ENCODE measurements at places on chromosomes 7 and 10.
A peak's percentile ranks its signal among the peaks of the same experiment; 100 is the strongest.

DNA sequence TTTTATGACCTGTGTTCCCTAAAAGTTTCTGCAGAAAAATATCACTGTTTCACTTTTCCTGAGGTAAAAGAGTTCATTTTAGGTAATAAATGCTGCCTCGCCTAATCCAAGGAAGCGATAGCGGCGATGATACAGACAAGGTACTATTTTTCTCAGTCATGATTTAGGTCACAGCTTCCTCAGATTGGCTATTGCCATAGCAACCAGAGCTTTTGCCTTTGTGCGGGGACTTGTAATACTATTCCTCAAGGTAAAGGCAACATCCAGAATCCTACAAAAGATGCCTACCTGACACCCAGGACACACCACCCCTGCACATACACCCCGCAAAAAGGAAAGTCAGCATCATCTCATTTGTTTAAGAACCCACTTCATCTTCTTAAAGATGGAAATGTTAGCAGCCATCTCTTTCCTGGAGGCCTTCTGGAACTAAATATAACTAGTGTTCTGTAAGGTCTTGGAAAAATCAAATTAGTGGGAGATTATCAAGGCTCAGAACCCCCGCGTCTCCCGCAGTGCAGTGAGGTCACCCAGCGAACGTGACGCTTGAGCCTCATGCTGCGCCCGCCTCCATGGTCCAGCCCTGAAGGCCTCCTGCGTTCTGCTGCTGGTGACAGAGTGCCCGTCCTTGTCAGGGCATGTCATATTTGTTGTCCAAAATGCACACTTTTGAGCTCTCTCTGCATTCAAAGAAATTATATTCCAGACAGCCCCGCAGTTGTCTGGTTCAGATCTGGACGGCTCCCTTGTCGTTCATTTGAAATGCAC is 402.0 kb upstream of the RNF32 start:
- DNase-seq = no peak

- DNase-seq = no peak
Observed at GRCh38 chr10:4257939-4258465, 473.0 kb upstream of the KLF6 start.

- no peak for DNase-seq
Observed at GRCh38 chr7:88042157-88042556, 108.1 kb downstream of the ADAM22 start.

GRCh38 chr7:4739528-4739992 is 35.9 kb upstream of the AP5Z1 start:
- DNase-seq = peak; percentile 63

DNA sequence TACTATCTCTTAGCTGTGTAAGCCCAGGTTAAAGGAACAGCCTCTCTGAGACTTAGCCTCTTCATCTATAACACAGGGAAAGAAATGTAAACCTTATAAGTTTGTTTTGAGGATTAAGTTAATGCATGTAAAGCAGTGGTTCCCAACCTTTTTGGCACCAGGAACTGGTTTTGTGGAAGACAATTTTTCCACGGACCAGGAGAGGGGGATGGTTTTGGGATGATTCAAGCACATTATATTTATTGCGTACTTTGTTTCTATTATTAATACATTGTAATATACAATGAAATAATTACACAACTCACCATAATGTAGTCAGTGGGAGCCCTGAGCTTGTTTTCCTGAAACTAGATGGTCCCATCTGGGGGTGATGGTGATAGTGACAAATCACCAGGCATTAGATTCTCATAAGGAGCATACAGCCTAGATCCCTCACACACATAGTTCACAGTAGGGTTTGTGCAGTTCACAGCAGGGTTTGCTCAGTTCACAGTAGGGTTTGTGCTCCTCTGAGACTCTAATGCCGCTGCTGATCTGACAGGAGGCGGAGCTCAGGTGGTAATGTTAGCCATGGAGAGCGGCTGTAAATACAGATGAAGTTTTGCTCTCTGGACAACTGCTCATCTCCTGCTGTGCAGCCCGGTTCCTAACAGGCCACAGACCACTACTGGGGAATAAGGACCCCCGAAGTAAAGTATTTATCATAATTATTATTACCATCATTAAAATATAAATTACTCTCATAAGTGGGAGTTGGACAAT is 41.3 kb upstream of the ANK3 start:
- no peak for DNase-seq

DNA sequence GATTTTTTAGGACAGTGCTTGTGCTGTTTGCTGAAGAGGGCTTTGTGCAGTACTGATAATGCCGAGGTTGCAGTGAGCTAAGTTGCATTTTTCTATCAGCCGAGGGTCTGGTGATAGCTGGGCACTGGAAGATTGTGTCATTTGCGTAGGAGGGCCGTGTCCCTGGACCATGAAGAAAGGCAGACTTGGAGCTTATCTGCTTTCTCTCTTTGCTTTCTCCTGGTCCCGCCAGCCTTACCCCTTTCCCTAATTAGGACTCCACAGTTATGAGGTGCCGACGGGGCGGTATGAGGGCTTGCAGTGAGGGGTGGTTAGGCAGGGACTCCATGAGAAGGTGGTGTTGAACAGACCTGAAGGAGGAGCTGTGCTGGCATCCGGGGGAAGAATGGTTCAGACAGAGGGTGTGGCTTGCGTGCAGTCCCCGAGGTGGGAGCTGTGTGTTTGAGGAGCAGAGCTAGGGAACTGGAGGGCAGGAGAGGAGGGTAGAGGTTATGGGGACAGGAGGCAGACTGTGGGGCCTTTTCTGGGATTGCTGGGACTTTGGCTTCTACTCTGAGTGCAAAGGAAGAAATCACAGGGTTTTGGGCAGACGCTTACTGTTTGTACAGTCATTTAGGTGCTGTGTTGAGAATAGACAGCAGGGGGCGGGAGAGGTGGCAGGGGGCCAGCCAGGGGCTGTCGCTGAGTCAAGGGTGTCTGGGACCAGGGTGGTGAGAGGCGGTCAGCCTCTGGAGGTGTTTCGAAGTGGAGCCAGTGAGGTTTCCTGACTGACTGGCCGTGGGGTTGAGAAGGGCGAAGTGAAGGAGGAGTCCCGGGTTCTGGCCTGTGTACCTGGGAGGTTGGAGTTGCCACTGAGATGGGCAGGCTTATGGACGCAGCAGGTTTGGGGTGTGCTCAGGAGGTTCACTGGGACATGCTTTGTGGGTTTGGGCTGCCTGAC is 43.4 kb downstream of the PRF1 start:
- peak; percentile 28 for DNase-seq

- DNase-seq = peak; percentile 63
Observed at GRCh38 chr7:99837649-99838361, 10.0 kb downstream of the CYP3A43 start.

DNA sequence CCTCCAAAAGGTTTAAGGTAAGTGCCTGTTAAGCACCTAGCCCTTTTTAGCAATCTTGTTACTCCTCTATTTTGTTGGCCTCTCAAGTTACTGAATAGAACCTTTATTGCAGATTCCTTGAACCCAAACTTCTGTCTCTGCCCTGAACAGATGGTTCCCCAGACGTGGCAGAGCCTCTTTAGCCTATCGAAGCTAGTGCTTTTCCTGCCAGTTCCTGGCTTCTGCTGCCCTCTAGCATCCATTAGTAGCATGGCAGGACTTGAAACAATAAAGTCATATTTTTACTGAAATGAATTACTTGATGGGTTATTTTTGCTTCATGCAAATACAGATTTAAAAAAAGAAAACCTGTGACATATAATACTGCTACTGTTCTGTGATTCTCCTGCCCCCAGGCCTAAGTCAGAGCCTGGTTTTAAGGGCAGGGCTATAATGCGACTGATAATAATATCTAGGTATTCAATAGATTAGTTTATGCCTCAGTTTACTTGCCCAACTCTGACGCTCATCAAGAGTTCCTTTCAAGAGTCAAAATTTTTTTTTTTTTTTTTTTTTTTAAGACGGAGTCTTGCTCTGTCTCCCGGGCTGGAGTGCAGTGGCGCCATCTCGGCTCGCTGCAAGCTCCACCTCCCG is 84.3 kb upstream of the PHF14 start:
- DNase-seq = peak; percentile 59

GRCh38 chr10:82821043-82821442 is 946.0 kb downstream of the NRG3 start:
- no peak for DNase-seq

DNA sequence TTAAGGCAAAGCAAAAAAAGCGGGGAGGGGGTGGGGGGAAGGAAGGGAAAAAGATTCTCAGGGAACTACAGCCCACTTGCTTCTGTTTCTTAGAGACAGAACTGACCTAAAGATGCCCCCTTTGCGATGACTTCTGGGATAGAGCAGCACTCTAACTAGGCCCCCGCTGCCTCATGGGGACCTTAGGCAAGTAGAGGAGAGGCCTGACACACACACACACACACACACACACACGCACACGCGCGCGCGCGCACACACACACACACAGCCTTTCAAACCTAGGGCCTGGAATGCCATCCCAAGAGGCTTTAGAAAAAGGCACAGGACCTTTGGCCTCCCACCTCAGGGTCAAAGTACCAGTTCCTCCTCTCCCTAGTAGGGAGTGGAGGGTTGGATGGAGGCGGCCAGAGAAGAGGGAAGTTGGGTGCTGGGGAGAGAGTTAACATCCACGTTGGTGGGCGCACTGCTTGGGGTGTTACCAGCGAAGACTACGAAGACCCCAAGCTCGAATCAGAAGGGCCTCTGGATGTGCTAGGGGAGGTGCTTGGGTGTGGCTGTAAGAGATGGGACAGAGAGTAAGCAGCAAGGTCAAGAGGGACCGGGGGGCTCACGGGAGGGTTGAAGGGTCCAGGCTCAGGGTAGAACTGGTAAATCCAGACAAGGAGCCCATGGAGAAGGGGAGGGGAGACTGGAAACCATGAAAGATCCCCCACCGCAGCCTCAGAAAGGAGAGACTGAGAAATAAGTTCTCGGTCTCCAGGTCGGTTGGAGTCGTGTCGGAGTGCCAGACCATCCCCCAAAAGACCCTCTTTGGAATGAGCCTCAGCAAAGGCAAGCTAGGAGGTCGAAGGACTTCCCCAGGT is 1.2 kb upstream of the COL1A2 start:
- no peak for DNase-seq

DNA sequence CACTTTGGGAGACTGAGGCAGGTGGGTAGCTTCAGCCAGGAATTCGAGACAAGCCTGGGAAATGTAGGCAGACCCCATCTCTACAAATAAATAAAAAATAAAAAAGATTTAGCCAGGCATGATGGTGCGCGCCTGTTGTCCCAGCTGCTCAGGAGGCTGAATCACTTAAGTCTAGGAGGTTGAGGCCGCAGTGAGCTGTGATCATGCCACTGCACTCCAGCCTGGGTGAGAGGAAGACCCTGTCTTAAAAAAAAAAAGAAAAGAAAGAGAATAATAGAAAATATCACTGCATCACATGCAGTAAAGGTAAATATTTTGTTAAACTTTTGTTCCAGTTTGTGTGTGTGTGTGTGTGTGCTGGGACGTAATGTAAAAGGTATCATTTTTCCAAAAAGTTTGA is 3.0 kb downstream of the STRIP2 start:
- DNase-seq = no peak

- no peak for DNase-seq
Observed at GRCh38 chr7:149850716-149851115, 12.5 kb downstream of the ZNF862 start.

- peak; percentile 58 for DNase-seq
Observed at GRCh38 chr7:139937715-139938114, 108.7 kb downstream of the TBXAS1 start.
